ENCODE measurements at places on chromosomes 13 and 19.

DNA sequence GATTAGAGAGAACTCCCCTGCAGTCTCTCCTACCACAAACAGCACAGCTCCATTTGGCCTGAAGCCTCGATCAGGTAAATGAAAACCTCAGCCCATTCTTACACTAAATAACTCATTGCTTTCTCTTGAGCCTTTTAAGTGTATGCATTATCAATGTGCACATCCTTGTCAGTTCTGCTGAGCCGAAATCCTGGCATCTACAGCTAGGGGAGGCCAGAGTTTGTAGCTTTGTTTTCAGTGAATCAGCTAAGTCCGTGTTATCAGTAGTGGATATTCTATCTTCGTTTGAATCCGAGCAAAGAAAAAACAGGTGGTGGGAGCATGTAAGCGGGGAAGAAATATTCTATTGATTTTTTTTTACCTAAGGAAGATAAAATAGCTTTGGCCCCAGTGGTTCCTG, 84.4 kb downstream of the ESD start:
- peaks cover 18% of the 10 kb centered on the region for H3K36me3 ChIP-seq
- H3K4me3 ChIP-seq: no peak overlapping the region
- DNase-seq: no peak
- H3K27ac ChIP-seq: no peak overlapping the region
- H3K27me3 ChIP-seq: no peaks in the 10 kb centered on the region
- peaks cover 18% of the 10 kb centered on the region for H3K4me1 ChIP-seq

- DNase-seq: peak; percentile 53
- no peak overlapping the region for H3K27ac ChIP-seq
- no peak overlapping the region for H3K4me3 ChIP-seq
- H3K27me3 ChIP-seq: no peaks in the 10 kb centered on the region
- no peaks in the 10 kb centered on the region for H3K4me1 ChIP-seq
These were observed 16.2 kb downstream of the CERS1 start for GRCh38 chr19:18879579-18880373.

- H3K4me1 ChIP-seq: no peaks in the 10 kb centered on the region
- H3K36me3 ChIP-seq: no peaks in the 10 kb centered on the region
- H3K27me3 ChIP-seq: no peaks in the 10 kb centered on the region
- H3K4me3 ChIP-seq: no peak overlapping the region
These were observed 98.0 kb downstream of the PRR20E start for GRCh38 chr13:57264965-57265364.

DNA sequence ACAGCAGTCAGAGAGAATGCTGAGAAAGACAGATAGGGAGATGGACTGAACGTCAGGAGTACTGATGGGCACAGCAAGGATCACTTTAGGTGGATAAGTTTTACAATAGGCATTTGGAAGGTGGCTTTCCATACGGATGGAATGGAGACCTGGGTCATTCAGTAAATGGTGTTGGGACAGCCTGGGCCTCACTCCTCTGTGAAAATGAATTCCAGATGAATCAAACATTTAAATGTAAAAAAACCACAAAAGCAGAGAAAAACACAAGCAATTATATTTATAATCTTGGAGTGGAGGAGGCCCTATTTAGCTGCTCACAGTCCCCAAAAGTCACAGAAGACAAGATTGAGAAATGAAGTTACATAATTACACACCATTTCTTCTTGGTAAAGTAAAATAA, 4.7 kb downstream of the IL17D start:
- no peak overlapping the region for H3K27ac ChIP-seq
- no peak for DNase-seq
- no peaks in the 10 kb centered on the region for H3K36me3 ChIP-seq
- no peak overlapping the region for H3K4me3 ChIP-seq
- no peaks in the 10 kb centered on the region for H3K27me3 ChIP-seq

GRCh38 chr13:69948016-69948415, 159.6 kb upstream of the ATXN8OS start:
- no peak for DNase-seq
- H3K4me3 ChIP-seq: no peak overlapping the region
- H3K4me1 ChIP-seq: no peaks in the 10 kb centered on the region
- no peak overlapping the region for H3K27ac ChIP-seq
